ENCODE measurements at places on chromosomes 6 and 20.

GRCh38 chr20:2178318-2179232 lies 76.9 kb downstream of the STK35 start:
- no peak for DNase-seq

GRCh38 chr6:170347091-170347490 lies 40.5 kb downstream of the FAM120B start:
- DNase-seq = no peak

DNA sequence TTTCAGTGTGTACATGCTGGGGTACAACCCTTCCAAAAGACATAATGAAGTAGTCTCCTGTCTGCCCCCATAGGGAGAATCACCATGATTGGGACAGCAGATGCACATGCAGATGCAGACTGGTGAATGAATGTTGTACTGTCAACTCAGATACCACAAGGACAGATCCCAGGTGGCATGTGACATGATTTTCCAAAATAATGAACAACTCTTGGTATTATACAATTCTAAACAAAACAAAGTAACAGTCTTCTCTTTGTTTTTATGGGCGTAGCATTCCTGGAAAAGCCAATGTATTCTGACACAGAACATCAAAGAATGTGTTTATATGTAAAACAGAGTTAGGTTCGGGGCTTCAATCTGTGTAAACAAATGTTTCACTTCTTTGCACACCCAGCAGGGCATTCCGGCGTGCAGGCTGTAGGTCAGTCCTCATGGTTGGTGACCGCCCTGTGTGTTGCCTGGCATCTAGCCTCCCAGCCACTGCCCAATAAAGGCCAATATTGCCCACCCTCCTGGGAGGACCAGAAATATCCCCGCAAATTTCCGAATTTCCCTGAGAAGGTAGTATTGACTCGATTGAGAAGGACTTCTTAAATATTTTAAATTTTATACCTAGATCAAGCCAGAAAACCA lies 127.7 kb downstream of the KLHL32 start:
- DNase-seq = no peak

DNA sequence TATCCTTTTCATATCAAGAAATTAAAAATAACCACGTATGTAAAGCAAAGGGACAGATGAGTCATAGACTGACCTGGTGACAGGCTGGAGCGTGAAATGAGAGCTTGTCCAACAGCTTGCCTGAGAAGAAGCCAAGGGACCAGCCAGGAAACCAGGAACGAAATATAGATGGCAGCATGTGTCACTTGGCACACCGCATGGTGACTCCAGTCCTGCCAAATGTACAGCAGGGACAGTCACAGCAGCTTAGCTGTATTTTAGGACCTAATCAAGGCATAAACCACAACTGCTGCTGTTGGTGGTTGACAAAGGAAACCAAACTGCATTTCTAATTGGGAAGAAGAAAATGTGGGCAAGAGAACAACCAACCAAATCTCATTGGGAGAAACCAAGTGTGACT lies 755.0 kb downstream of the TFAP2A start:
- DNase-seq = no peak

- no peak for DNase-seq
Measured at GRCh38 chr6:71513036-71513435, 224.4 kb downstream of the OGFRL1 start.

DNA sequence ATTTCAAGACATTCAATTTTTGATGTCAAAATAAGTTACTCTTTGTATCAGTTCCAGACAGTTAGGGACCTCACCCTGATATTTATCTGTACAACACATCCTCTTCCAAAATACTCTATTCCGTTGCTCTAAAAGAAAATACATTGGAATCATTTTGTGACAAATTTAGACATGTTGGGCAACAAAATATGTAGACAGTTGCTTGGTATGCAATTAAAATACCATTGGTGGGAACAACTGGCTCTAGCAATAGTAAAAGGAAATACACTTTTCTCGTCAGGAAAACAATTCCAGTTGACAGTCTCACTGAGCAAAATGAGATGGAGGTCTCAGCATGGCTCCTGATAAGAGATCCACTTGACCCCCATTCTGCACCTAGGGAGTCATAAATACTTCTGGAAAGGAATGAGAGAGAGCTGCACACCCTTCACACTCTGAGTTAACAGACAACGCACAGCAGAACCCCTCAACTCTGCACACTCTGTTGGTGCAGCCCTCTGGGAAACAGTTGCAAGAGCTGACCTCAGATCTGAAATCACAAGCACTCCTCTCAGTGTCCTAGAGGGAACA lies 171.3 kb upstream of the NT5E start:
- DNase-seq = no peak

DNA sequence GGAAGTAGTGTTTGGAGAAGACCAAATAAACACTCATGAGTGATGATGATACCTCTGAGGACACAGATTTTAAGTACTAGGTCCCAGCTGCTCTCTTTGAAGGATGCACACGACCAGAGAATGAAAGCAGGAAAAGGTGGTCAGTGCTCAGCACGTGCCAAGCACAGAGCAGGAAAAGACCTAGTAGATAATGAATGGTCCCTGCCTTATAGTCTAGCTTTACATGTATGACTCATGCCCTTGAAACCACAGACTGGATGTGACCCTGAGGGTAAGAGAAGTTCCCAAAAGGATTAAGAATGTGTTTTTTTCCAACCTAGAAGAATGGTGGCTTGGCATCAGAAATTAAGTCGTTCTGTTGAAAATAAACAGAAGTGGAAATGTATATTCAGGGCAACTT lies 2.8 kb upstream of the MC3R start:
- DNase-seq = no peak

GRCh38 chr6:42100029-42100901 lies 42.2 kb downstream of the C6orf132 start:
- DNase-seq = no peak

DNA sequence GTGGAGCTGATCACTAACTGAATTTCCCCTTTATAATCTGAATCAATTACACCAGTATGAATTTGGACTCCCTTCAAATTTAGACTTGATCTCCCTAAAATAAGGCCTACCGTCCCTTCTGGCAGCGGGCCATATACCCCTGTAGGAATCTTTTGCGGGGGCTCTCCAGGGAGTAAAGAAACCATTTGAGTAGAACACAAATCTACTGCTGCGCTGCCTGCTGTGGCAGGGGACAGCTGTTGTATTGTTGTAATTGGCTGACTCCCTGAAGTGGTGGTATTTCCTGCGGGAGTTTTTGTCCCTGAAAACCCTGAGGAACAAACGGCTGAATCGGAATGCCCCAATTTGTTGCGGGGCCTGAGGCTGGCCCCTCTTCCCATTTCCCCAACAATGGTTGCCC lies 16.0 kb upstream of the PTCRA start:
- DNase-seq = no peak

DNA sequence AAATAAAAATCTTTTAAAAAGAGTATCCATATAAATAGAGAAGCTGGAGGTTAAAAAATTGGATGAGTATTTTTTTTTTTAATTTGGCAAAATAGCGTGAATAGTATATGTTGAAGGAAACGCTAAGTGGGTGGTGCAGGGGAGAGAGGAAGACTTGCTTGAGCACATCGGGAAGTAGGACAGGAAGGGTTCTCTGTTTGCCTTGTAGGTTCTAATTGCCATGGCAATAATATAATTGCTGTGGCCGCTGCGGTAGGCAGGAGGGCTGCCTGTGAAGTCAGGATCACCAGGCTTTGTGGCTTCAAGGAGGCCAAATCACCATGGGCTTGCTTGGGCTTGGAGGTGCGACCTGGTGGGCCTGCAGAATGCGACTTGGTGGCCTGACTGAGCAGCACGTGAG lies 35.1 kb downstream of the IGF2R start:
- no peak for DNase-seq

- DNase-seq = no peak
Measured at GRCh38 chr6:144488590-144488989, 203.5 kb downstream of the UTRN start.

All from memory B cell (primary cell).